ENCODE measurements at places on chromosomes 5 and 9. TPM values are rescaled to one million over a fixed set of nuclear protein-coding genes. Genes with fewer than 3 reads are reported as not detected.

DNA sequence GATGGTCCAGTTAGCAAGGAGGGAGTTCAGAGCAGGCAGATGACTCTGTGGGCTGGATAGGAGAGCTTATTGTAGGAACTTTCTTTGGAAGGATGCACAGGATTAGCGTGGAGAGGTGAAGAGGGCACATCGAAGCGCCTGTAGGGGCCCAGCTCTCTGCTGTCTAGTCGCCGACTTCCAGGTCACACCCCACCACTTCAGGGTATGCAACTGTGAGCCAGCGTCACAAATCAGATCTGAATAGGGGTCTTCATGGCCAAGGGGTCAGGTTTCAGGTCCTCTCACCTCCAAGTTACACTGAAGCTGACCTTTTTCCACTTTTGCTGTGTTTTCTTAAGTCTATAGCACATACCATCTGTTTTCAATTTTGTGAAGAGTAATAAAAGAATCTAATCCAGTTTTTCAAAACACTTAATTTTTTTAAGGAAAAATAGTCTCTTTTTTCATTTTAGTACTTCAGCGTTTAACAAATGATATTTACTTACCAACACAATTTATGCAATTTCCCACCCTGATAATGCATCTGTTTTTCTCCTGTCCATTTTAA lies 364.2 kb upstream of the CLINT1 start:
- H3K36me3 ChIP-seq = no peaks in the 10 kb centered on the region
- no peak for DNase-seq
- H3K27ac ChIP-seq = no peak overlapping the region
- peaks cover 8% of the 10 kb centered on the region for H3K27me3 ChIP-seq

- DNase-seq = no peak
- H3K27me3 ChIP-seq = peaks cover 54% of the 10 kb centered on the region
- no peaks in the 10 kb centered on the region for H3K36me3 ChIP-seq
- no peak overlapping the region for H3K4me3 ChIP-seq
- H3K27ac ChIP-seq = no peak overlapping the region
Observed at GRCh38 chr5:169299191-169299662, 1.7 kb downstream of the SLIT3 start.

DNA sequence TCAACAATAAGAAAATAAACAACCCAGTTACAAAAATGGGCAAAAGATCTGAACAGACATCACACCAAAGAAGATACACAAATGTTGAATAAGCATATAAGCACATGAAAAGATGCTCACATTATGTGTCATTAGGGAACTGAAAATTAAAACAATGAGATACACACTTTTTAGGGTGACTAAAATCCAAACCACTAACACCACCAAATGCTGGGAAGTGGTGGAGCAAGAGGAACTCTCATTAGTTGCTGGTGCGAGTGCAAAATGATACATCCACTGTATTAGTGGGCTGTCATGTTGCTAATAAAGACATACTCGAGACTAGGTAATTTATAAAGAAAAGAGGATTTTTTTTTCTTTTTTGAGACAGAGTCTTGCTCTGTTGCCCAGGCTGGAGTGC lies 329.1 kb downstream of the TMEM38B start:
- no peak overlapping the region for H3K4me3 ChIP-seq
- H3K36me3 ChIP-seq = no peaks in the 10 kb centered on the region

GRCh38 chr5:172798422-172799215 lies 27.6 kb upstream of the DUSP1 start:
- no peak for DNase-seq
- H3K36me3 ChIP-seq = no peaks in the 10 kb centered on the region
- H3K27me3 ChIP-seq = no peaks in the 10 kb centered on the region
- H3K4me3 ChIP-seq = no peak overlapping the region
- H3K27ac ChIP-seq = no peak overlapping the region

FAM221B gene
- not detected for total RNA-seq

IFNA13 gene
- total RNA-seq = not detected

LCN1 gene
- total RNA-seq = not detected

Data from activated naive CD8-positive, alpha-beta T cell treated with anti-CD3 and anti-CD28 coated beads for 36 hours (primary cell).